ENCODE measurements at places on chromosomes 11 and 22. TPM values are rescaled to one million over a fixed set of nuclear protein-coding genes. Genes with fewer than 3 reads are reported as not detected.

PLEKHA7 gene
- total RNA-seq = 0.64 TPM

RAB38 gene
- total RNA-seq = 0.64 TPM

ELMOD1 gene
- 0.43 TPM for total RNA-seq

SYT7 gene
- 0.43 TPM for total RNA-seq

FAM83F gene
- not detected for total RNA-seq

DDT gene
- total RNA-seq = 88.9 TPM

FOSL1 gene
- 18.0 TPM for total RNA-seq

SCN4B gene
- total RNA-seq = not detected

IGF2 gene
- 44.8 TPM for total RNA-seq

UCP3 gene
- 1.7 TPM for total RNA-seq

SLC29A2 gene
- total RNA-seq = 0.64 TPM

GGTLC2 gene
- total RNA-seq = not detected

MEI1 gene
- 2.2 TPM for total RNA-seq

HNRNPUL2 gene
- 17.3 TPM for total RNA-seq

POLD3 gene
- 9.0 TPM for total RNA-seq

CCND1 gene
- total RNA-seq = 365 TPM

RTN4RL2 gene
- total RNA-seq = not detected

PRRG4 gene
- total RNA-seq = under 0.01 TPM

CD3D gene
- not detected for total RNA-seq

LINC01488 gene
- not detected for total RNA-seq

ZFTA gene
- total RNA-seq = 12.2 TPM

OR8H2 gene
- total RNA-seq = not detected

CRYBB3 gene
- total RNA-seq = not detected

CRACR2B gene
- 0.97 TPM for total RNA-seq

CD3E gene
- not detected for total RNA-seq

CERK gene
- total RNA-seq = 38.9 TPM

PGA3 gene
- 0.64 TPM for total RNA-seq

SYT8 gene
- total RNA-seq = not detected

CABP2 gene
- not detected for total RNA-seq

ALDH3B1 gene
- 27.1 TPM for total RNA-seq

A4GALT gene
- 9.0 TPM for total RNA-seq

PLAAT5 gene
- not detected for total RNA-seq

PACSIN3 gene
- 39.3 TPM for total RNA-seq

RAB3IL1 gene
- 10.6 TPM for total RNA-seq

PKDREJ gene
- total RNA-seq = not detected

SLC22A6 gene
- not detected for total RNA-seq
